ENCODE measurements at places on chromosomes 7 and 10.

DNA sequence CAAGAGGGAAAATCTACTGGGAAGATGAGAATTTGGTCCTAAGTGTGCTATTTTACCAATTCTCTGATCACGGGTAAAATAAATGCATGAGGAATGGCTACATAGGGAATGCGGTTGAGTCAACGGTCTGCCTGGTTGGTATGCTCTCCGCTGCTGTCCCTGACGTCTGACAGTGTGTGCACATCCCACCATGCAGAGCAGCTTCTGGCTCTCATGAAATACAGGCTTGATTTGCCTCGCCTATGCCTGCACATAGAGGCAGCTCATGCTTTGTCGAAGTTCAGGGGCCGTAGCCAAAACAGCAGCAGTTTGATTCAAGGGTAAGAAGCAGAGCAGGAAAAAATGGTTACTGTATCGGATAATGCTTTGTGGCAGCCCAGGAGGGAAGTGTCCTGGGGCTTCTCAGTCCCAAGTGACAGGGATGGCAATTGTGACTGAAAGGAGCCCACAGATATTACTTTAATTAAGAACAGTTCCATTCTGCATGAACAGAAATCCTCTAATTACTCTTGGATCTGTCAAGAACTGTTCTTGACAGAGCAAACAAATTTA, 268.4 kb upstream of the SLC26A5 start:
- no peak for DNase-seq

DNA sequence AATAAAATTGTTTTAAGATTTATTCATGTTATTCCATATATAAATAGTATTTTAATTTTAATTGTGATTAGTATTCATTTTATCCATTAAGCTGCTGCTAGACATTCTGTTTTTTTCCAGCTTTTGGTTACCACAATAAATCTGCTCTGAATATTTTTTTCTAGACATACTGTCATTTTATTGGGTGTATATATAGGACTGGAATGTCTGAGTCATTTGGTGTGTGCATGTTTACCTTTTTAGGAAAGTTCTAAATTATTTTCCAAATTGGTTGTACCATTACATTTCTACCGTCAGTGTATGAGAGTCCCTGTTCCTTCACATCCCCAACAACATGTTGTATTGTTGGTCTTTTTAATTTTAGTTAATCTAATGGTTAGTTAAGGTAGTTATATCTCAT, 1138.1 kb downstream of the REEP3 start:
- no peak for DNase-seq

DNA sequence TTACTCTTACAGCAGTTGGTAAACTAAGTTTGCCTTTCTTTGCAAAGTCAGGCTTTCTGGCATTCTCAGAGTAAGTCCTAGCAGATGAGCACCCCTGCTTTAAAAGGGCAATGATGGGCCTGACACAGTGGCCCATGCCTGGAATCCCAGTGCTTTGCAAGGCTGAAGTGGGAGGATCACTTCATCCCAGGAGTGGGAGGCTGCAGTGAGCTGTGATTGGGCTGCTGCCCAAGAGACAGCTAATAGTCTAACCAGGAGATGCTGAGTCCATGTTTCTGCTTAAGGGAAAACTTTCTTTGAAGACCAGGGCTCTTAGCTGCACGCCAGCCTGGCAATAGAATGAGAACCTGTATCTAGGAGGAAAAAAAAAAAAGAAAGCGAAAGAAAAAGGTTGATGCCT, 100.2 kb upstream of the MPP7 start:
- DNase-seq, result no peak

DNA sequence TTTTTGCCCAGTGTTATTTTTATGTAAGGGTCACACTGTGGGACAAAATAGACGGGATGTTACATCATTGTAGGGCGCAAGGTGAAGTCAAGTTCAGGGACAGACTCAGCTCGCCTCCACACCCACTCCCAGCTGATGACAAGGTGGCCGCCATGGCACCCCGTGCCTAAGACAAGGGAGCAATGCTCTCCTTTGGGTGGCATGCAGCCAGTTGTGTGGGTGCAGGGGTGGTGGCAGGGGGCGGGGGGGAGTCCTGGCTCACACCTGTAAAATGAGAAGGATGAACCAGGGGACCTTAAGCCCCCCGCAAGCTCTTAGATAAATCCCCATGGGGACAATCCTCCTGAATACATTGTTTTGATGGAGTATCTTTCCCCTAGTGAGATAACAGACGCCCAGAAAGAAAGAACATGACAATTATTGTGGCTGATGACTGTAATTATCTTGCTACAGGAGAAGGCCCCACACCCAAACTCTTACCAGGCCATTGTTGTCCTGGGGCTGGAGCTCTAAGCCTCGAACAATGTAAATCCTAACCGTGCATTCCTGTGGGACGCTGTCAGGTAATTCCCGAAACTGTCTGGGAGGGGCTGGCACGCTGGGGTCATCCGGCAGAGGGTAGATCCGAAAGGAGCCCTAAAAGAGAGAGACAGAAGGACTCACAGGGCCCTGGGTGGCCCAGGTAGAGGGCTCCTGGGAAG, 148.7 kb downstream of the MYOF start:
- no peak for DNase-seq

DNA sequence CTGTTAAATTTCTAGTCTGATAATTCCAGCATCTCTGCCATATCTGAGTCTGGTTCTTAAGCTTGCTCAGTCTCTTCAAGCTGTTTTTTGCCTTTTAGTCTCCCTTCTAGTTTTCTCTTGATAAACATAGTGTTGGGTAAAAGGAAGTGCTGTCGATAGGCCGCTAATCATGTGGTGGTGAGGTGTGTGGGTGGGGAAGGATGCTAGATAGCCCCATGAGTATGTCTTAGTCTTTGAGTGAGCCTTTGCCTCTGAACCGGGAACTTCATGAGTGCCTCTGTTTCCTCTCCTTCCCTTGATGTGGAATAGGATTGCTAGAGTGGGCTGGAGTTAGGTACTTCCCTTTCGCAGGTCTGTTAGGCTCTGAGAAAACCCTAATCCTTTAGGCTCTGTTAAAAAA, 441.8 kb downstream of the INHBA start:
- no peak for DNase-seq

GRCh38 chr7:2098056-2098455, 134.7 kb downstream of the MAD1L1 start:
- DNase-seq, result no peak

DNA sequence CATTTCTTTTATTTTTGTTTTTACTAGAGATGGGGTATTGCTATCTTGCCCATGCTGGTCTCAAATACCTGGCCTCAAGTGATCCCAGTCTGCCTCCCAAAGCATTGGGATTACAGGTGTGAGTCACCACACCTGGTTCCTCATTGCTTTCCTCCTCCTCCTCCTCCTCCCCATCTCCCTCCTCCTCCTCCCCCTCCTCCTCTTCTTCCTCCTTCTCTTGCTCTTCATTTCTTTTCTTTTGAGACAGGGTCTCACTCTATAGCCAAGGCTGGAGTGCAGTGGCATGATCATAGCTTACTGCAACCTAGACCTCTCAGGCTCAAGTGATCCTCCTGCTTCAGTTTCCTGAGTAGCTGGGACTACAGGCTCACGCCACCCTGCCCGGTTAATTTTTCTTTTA, 22.2 kb downstream of the LRRC20 start:
- no peak for DNase-seq

DNA sequence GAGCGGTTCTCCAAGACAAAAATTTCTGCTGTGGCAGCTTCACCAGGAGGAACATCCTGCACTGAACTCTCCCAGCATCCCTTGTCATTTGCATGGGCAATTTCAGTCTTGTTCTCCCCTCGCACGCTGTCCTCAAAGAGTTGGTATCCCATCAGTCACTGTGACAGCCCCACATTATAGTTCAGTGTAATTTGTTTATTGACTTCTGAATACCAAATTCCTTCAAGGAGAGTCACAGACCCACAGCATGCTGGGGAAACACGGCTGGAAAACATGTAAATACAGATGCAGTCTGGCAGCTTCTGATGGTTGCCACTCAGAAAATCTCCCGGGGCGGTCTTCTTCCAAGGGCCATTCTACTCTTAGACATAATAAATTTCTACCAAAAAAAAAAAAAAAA, 151.0 kb upstream of the NEBL start:
- DNase-seq, result no peak

- no peak for DNase-seq
These were observed 3.0 kb downstream of the ZNF488 start for GRCh38 chr10:47381103-47381395.

DNA sequence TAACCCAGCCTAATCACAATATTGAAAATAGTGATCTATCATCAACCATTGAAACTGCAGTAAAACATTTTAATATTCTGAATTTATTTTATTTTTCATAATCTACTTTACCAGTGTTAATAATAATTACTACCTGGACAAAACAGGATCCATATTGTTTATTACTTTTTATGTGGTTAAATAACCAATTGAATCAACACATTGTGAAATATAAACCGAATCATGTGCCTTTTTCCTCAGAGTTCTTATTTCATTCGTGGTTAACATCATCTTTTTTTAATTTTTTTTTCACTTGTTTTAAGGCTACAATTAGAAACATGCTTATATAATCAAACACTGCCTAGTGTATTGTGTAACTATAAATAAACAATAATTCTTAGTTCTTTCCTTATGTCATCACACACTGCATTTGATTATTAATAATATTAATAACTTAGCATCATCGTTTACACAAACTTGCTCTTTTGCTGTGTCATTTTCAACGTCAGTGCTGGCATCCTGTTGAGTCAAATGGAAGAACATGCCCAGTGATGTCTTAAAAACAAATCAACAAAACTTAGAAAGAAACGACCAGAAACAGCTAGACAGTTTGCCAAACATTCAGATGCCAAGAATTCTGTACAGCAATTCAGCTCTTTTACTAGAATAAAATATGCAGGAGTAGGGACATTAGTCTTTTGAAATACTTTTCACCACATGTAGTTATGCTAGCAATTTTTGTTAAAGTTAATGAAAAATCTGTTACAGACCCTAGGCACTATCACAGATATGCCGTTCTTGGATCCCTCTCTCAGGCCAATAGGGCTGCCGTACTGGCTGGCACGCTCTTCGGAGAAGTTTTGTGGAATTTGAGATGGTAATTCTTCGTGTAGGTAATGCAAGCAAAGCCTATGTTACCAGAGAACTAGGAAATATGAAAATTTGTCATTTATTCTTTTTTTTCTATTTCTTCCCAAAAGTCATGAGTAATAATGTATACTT, 330.4 kb upstream of the SEMA3A start:
- peak; percentile 67 for DNase-seq

DNA sequence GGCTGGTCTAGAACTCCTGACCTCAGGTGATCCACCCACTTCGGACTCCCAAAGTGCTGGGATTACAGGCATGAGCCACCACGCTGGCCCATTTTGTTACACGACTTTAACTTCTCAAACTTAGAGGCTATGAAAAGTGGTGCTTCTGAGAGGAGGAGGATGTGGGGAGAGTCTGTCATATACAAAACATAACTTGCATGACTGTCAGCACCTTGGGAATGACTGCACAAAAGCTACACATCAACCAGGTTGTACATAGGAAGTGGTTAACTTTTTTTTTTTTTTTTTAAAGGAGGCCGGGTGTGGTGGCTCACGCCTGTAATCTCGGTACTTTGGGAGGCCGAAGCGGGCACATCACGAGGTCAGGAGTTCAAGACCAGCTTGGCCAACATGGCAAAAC, 43.4 kb upstream of the GSDME start:
- DNase-seq, result no peak

- DNase-seq, result no peak
These were observed at the start of gene EN2 for GRCh38 chr7:155458111-155458877. Gene EN2, plus strand, starts transcription at chr7:155458129. Its CDS starts 249 bp downstream, at chr7:155458378.

- no peak for DNase-seq
These were observed 15.2 kb downstream of the SND1 start for GRCh38 chr7:127667017-127667670.

GRCh38 chr10:17980846-17981565, 29.3 kb downstream of the SLC39A12 start:
- DNase-seq, result no peak

DNA sequence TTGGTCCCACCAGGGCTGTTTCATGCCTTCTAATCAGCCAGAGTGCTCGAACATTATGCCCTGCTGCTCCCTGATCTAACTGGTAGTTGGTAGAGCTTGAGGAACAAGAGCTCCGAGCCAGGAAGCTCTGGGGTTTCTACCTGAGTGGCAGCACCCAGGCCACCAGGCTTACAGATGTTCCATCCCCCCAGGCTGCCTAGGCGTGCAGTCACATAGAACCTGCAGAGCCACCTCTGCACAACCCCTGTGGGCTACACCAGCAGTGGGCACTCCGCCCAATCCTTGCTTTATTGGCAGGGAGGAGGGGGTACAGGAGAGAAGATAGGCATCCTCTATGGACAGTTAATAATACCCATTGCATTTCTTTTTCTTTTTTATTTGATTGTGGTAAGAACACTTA, 21.8 kb downstream of the MAP3K8 start:
- no peak for DNase-seq
